Naive B cell (primary cell): ENCODE measurements at places on chromosomes 11 and 22.

- DNase-seq: no peak
Observed at GRCh38 chr11:130576146-130576545, 127.7 kb downstream of the ADAMTS15 start.

GRCh38 chr11:130166457-130166784 is 6.8 kb downstream of the ST14 start:
- DNase-seq: peak; percentile 59

- peak; percentile 5 for DNase-seq
Observed at GRCh38 chr22:30667107-30667493, 575 bp downstream of the DUSP18 start.

DNA sequence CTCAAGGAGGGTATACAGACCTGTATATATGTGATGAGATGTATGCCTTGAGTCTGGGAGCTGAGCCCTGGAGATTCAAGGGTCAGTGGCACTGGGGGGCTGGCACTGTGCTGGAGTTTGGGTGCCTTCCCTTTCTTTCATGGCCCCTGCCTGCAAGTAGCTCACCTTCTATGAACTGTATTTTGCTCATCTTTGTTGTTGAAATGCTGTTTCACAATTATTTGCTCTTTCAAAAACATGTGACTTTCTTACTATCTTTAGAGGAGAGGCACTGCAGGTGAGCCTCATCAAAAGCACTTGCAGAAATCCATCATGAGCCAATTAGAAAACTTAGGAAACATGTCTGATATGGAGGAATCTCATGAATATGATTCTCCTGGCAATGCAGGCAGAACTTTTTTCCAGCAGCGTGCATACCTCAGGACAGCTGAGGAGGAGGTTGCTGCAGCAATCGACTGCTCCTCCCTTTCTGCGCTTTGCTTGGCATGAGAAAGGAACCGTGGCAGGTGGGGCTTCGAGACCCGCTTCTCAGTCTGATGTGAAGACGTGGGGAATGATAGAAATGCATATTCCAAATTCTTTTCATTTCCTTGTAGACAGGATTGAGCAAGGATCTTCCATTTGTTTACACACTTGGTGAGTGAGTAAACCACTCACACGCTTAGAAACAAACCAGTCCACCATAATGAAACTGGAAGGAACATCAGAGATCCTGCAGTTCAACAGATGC is 178.4 kb upstream of the E2F8 start:
- no peak for DNase-seq

GRCh38 chr11:47239852-47240251 is 8.8 kb downstream of the ACP2 start:
- DNase-seq: no peak

GRCh38 chr11:78223320-78223954 is 34.7 kb downstream of the USP35 start:
- peak; percentile 59 for DNase-seq

GRCh38 chr11:15650105-15650938 is 535.6 kb downstream of the INSC start:
- peak; percentile 9 for DNase-seq

DNA sequence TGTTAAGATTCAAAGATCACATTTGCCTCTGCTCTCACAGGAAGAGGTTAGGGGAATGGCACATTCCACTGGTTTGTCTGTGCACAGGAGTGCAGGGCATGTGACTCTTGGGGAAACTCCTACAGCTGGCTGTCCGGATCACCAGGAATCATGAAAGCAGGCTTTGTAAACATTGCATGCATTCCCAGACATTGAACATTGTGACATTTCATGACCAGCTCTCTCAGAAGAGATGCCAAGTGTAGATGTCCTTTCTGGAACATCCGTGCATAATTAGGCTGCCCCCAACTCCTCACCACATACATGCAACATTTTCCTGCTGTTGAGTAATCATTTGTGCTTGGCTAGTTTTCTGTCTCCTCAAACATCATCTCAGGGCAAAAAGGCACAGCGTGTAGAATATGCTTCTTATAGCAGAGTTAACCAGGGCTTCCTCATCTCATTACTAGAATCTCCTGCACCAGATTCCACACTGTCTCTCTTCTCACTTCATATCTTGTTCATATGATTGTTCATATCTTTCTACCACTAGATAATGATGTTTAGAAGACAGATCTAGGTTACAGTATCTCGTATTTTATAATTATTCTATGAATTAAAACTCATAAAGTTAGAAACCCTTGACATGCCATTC is 694.7 kb downstream of the NTM start:
- no peak for DNase-seq

GRCh38 chr22:23376256-23376655 is 195.9 kb downstream of the BCR start:
- no peak for DNase-seq

GRCh38 chr22:44338906-44339305 is 26.2 kb upstream of the SHISAL1 start:
- DNase-seq: no peak

DNA sequence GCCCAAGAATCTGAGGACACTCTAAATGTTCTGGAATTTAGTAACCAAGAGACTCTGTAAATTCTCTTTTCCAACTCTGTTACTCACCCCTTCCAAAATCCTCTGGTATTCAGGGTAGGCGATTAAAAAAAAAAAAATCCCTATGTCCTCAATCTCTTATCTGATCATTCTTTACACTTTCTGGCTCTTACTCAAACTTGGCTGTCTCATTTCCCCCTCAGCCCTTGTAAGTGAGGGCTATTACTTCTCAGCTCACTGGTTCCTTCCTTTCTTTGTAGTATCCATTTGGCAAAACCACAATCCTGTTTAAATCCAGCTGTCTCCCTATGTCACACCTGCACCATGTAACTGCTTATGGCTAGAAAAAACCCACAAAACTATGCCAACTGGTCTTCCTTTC is 12.7 kb upstream of the MSANTD2 start:
- DNase-seq: no peak

DNA sequence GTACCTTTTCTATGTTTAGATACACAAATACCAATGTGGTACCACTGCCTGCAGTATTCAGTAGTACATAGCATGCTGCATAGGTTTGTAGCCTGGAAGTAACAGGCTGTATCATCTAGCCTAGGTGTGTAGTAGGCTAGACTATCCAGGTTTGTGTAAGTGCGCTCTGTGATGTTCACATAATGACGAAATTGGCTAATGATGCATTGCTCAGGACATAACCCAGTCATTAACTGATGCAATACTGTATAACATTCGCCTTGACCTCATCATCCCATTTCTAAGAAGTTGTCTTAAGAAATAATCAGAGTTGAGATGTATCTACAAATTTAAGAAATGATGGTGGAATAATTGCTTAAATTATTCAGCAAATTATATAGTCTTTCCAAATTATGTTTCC is 116.0 kb upstream of the TIMP3 start:
- no peak for DNase-seq

- DNase-seq: no peak
Observed at GRCh38 chr11:125941619-125942611, 3.9 kb upstream of the VSIG10L2 start.

GRCh38 chr11:73752216-73752867 is 8.5 kb downstream of the RAB6A start:
- no peak for DNase-seq

- no peak for DNase-seq
Observed at GRCh38 chr22:19103880-19104821, 18.1 kb downstream of the DGCR2 start.

DNA sequence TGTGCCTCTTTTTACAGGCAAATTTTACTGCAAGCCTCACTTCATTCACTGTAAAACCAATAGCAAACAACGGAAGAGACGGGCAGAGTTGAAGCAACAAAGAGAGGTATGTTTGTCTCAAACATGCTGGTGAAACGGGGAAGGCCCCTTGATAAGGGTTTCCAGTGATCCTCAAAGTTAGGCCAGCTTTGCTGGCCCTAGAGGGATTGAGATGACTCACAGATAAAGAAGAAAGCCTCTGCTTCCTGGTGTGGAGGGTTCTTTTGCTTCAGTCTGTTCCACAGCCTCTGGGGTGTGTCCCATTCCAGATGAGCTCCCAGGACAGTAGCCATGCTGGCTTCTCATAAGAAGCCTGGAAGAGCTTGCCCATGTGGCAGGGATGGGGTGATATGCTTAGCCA is 118.9 kb upstream of the PARVA start:
- no peak for DNase-seq

DNA sequence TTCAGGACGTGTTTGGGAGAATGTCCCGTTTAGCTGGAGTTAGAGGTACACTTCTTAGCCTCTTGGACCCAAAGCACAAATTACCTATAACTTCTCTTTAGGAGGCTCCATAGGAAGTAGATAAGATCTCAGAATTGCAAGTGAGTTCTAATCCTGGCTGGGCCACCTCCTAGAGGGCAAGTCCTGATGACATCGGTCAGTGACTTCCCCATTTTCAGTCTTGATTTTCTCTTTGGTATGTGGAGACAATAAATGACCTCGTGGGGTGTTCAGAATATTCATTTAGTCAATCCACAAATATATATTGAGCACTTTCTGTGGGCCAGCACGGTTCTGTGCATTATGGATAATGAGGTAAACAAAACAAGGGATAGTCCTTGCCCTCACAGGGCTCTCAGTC is 208.6 kb downstream of the CWF19L2 start:
- DNase-seq: no peak

GRCh38 chr11:118623269-118623655 is 15.8 kb downstream of the PHLDB1 start:
- no peak for DNase-seq

GRCh38 chr11:70477609-70478008 is 79.3 kb downstream of the CTTN start:
- no peak for DNase-seq
